ENCODE measurements at places on chromosomes 2 and 18.

- peak; percentile 21 for DNase-seq
These were observed 27.1 kb upstream of the ICOS start for GRCh38 chr2:203909261-203909967.

- DNase-seq: no peak
These were observed 176.4 kb downstream of the ZNF516 start for GRCh38 chr18:76318607-76319006.

DNA sequence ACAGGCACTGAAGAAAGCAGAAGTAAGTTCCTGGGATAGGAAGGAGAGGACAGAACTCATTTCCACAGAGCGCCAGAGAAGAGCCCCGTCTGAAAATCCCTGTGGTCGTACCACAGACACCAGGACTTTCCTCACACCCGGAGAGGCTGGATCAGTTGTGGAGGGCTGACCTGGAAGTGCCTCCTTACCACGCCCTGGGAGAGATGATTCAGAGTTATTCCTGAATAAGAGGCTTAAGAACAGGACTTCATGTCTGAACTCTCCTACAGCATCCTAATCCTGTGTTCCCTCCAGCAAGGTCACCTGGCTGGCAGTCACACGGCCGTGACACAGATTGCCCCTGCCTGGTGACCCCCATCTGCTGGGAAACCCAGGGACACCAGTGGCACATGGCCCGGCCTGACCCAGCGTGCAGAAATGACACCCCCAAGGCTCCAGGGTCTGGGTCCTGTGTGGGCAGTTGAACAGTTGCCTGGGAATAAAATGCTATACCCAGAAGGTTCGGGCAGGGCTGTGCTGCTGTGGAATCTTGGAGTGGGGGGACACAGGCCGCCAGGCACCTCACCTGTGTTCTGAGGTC lies 105.9 kb downstream of the PXDN start:
- DNase-seq: no peak

DNA sequence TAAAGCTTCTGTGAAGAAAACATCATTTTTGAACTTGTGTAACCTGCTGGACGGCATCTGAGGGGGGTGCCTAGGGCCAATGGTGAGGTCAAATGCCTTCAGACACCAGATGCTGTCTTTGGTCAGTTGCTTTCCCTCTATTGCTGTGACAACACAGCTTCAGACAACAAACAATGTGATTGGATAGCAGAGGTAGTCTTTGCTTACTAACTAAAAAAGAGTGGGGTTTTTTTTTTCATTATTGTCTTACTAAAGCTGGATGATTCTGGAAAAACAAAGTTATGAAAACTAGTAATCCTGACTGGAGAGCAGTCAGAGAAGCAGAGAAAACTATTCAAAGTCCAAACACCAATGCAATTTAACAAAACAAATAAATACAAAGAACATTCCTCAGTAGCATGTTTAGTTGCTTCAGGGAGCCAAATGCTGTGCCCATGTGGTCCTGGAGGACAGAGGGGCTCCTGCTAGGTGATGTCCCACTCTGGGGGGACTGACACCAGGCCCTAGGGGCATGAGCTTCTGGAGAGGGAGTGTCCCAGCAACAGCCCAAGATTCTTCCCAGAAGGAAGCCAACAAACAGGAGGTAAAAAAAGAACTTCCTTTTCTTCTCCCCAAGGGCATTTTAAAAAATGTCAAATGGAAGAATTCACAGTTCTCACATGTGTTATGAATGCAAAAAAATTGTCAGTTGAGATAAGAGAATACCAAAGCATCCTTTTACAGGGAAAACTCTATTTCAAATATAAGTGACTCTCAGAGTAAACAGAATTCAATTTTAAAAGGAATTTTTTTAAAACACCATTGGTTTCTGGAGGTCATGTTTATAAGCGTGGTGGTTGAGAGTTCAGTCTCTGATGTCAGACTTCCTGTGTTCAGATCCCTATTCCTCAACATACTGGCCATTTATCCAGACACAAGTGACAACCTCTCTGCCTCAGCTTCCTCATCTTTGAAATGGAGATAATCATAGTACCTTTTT lies 181.1 kb upstream of the PGAP1 start:
- DNase-seq: no peak

GRCh38 chr18:32349728-32350395 lies 120.8 kb downstream of the GAREM1 start:
- DNase-seq: peak; percentile 41

GRCh38 chr2:103010751-103011150 lies 248.9 kb downstream of the TMEM182 start:
- DNase-seq: no peak

DNA sequence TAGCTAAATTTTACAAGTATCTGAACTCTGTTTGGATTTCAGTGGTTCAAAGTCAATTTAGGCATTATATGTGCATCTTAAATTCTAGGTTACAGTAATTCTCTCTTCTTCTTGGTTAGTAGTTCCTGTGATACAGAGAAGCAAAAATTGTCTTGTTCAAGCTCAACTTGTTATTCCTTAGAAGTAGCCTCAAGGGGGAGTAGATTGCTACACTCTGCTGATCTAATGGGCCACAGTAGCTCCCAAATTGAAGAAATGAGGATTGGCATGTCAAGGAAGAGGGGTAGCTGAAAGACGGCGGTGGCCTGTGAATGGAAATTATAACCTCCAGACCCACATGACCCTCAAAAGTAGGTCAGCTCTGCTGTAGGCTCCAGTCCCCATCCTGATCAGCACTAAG lies 334.7 kb downstream of the HRH4 start:
- DNase-seq: no peak

DNA sequence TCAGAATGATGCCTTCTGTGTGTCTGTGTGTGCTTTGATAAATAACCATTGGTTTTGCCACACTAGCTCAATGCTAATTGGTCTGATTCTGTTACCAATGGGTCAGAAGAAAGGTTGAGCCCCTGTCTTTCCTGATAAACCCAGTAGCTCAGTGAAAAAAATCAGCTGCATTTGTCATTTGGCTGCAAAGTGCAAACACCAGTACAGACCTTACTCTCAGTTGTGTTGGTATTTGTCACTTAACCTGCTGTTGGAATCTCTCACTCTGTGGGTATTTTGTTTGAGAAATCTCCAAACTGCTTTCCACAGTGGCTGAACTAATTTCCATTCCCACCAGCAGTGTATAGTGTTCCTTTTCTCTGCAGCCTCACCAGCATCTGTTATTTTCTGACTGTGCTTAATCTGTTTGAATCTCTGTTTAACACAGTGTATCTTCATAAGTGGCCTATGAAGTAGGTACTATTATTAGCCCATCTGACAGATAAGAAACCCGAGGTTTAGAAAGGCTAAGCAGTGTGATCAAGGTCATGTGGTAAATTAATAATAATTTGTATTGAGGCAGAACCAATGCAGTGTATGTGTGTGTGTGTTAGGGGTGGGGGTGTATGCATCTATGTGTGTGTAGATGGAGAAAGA lies 26.7 kb downstream of the LIMS1 start:
- DNase-seq: no peak

DNA sequence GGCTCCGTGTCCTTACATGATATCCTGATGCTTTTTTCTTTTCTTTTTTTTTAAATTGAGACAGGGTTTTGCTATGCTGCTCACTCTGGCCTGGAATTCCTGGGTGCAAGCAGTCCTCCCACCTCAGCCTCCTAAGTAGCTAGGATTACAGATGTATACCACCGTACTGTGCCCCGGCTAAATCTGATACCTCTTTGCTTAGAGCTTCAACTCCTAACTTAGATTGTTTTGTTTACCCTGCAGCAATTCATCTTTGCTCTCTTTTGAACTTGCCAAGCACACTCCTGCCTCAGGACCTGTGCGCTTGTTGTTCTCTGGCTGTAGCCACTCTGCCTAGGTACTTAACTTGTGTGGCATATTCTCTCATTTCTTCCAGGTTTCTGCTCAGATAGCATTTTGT lies 24.5 kb downstream of the RAB10 start:
- peak; percentile 33 for DNase-seq

GRCh38 chr2:241603686-241604085 lies 33.3 kb downstream of the THAP4 start:
- DNase-seq: no peak
